ENCODE measurements at places on chromosomes 7 and 10.
A peak's percentile ranks its signal among the peaks of the same experiment; 100 is the strongest.

GRCh38 chr7:85508642-85509410 lies 322.0 kb upstream of the SEMA3D start:
- peak; percentile 50 for DNase-seq

GRCh38 chr10:29554660-29555059 lies 80.1 kb downstream of the SVIL start:
- DNase-seq = no peak

- DNase-seq = no peak
Measured at GRCh38 chr10:132708936-132709335, 77.0 kb downstream of the NKX6-2 start.

DNA sequence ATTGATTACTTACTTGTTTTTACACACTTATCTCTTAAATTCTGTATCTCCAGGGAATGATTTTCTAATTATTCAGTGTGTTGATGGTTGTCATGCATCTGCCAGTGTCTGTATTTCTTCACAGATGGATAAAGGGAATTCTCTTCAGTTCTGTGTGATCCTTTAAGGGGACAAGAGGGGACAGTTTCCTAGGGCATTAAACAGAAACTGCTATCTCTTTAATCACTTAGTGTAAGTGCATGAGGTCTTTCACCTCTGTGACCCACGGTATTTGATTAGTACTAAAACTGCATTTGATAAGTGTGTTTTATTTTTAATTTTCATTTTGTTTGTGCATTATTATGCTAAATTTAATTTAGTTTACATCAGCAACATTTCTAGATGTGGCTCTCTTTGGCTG lies 26.6 kb upstream of the SEMA3D start:
- DNase-seq = no peak

DNA sequence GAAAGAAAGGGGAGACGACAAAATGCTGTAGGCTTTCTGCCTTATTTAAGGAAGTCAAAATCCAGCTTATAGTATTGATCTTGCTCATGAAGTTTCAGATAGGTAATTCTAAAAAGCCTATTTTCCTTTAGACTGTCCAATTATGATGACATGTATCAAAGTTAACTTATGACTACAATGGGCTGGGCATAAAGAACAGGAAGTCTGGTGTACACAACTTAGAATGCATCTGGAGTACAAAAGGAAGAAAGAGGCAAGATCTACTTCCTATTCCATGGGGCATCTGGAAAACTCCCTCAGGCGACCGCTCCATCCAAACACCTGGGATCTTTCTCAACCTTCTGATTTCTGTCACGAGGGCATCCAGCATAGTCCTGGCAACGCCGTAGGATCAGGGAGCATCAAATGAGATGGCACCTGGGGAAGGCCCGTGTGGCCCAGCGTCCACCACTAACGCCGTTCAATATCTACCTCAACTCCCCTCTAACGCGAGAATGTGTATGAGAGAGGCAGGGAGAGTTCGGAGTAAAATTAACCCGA lies 512 bp downstream of the FAM24B start:
- DNase-seq = peak; percentile 32

Data from renal cortical epithelial cell (primary cell).